ENCODE measurements at places on chromosomes 16 and 17.

GRCh38 chr16:51111759-51112158 lies 39.3 kb downstream of the SALL1 start:
- no peak for DNase-seq

- no peak for DNase-seq
Measured at GRCh38 chr17:80132906-80133625, 13.9 kb downstream of the EIF4A3 start.

- no peak for DNase-seq
Measured at GRCh38 chr17:14747603-14747950, 446.7 kb downstream of the HS3ST3B1 start.

- no peak for DNase-seq
Measured at GRCh38 chr16:81646561-81646960, 132.5 kb upstream of the PLCG2 start.

DNA sequence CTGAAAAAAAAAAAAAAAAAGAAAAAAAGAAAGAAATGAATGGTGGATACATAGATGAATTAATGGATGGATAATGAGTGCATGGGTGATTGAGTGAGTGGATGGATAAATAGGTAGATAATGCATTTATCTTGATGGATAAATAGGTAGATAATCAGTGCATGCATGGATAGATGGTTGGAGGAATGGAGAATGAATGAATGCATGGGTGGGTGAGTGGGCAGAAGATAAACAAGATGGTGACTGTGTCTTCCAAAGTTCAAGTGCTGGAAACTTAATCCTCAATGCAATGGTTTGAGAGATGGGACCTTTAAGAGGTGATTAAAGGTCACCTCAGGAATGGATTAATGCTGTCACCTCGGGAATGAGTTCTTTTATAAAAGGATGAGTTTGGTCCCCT lies 6.8 kb upstream of the RNF112 start:
- DNase-seq: no peak

DNA sequence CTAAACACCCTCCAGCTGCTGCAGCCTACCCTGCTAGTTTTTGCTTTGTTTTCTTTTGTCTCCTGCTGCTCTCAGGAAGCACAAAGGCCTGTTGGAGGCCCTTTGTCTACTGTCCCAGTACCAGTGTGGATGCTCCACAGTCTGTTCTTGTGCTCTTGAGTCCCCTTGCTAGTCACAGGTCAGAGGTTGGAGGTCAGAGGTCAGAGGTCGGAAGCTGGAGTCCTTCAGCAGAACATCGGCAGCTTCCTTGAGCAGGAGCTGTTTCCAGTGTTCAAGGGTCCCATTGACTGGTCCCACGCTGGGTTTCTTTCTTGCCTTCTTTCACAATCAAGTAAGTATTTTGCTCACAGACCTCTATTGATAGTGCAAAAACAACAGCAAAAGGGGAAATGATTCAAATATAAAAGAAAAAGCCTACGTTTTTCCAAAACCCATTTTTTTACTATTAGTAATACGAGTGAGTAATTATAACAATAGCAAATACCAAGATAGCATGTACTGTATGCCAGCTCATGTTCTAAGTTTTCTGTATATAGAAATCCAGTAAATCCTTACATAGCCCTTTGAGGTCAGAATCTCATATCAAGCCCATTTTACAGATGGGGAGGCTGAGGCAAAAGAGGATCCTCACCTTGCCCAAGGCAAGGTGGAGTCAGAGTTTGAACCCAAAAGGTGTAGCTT lies 10.9 kb upstream of the IL34 start:
- no peak for DNase-seq

GRCh38 chr17:11871773-11872172 lies 125.5 kb downstream of the ZNF18 start:
- no peak for DNase-seq

DNA sequence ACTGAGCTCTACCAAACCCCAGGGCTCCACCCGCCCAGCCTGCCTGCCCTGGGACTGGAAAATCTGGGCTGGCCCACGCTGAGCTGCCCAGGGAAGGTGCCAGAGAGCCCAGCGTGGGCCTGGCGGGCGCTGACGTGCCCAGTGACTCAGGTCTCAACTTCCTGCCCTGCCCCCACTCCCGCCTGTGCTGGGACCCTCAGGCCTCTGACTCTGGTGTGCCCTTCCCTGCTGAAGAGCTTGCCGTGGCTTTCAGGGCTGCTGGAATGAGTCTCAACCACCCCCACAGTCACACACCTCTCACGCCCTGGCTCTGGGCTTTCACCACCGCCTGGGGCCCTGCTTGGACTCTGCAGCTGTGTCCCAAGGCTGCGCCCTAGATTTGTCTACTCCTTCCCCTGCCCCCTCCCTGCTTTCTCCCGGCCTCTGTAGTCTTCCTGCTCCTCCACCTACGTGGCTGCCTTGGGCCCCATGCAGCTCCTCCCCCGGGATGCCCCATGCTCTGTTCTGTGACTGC lies 10.4 kb downstream of the LLGL1 start:
- no peak for DNase-seq

- DNase-seq: no peak
Measured at GRCh38 chr16:70715055-70715858, 29.4 kb upstream of the MTSS2 start.

DNA sequence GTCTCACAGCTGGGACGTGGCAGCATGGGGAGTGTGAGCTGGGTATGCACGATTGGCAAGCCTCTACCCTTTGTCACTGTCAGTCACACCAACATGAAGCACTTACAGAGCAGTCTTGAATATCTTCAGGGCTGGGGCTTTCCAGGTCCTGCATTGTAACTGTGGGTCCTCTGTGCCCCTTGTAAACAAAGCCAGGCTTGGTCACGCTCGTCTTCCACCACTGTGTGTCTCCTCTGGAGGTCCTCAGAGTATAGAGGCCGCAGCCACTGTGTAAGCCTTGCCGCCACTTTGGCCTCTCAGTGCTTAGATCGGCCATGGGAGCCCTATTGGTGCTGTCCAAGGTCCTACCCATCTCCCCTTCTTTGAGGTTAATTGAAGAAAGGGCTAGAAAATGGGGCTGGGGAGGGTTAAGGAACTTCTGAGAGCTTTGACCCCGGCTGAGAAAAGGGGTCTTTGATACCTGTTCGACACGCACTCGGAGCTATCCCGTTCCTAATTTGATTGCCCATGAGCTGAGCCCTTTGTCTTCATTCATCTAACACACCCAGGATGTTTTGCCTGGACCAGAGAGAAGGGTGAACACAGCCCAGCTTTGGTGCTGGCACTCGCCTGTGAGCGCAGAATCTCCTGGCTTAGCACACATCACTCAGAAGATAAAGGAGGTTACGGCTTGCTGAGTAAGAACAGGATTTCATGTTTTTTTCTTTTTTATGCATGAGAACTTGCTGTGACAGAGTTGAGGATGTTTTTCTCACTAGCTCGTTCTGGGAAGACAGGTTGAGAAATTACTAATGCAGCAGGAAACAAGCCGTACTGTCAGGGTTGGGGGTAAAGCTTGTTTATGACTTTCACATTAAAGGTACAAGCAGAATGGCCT lies 267.9 kb downstream of the CPPED1 start:
- peak; percentile 37 for DNase-seq

DNA sequence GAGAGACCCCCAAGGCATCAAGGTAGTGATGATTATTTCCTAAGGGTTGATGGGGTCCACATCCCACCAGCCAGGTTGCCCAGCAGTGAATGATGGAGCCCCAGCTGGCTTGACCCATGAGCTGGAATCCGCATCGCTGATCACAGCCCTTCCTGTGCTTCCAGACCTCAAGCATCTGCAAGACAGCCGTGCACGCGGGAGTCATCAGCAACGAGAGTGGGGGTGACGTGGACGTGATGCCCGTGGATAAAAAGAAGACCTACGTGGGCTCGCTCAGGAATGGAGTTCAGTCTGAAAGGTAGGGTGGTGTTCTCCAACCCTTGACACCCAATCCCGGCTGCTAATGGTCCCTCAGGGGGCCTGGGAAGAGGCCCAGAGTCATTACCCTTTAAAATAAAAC lies 69.3 kb downstream of the CRISPLD2 start:
- no peak for DNase-seq

DNA sequence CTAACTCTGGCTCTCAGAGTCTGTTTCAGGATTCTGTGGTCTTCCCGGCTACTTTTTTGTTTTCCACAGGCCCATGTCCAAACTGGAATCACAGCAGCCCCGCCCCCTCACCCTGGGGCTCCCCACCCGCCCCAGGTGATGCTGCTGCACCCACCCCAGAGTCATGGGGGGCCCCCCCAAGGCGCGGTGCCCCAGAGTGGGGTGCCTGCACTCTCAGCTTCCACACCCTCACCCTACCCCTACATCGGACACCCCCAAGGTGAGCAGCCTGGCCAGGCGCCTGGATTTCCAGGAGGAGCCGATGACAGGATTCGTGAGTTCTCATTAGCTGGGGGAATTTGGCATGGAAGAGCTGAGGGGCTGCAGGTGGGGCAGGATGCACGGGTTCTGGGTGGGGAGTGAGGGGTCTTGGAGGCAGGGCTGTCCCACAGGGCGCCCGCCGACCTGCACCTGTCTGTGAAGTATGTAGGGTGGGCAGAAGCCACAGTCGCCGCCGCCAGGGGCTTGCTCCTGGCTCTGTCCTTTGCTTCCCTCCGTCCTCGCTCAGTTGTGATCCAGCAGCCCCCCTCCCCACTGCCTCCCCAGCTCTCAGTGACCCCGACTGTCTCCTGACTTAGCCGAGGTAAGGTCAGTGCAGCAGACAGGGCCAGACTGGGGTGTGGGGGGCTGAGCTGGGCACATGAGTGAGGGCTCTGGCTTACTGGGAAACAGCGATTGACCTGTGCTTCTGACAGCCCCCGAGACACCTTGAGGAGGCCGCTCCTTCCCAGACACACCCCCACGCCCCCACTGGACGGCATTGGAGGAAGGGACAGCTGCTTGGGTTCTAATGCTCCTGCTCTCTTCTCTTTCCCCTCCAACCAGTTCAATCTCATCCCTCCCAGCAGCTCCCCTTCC lies 10.0 kb downstream of the TUFM start:
- no peak for DNase-seq

- DNase-seq: no peak
Measured at GRCh38 chr17:80785477-80786178, 206.0 kb upstream of the CHMP6 start.

DNA sequence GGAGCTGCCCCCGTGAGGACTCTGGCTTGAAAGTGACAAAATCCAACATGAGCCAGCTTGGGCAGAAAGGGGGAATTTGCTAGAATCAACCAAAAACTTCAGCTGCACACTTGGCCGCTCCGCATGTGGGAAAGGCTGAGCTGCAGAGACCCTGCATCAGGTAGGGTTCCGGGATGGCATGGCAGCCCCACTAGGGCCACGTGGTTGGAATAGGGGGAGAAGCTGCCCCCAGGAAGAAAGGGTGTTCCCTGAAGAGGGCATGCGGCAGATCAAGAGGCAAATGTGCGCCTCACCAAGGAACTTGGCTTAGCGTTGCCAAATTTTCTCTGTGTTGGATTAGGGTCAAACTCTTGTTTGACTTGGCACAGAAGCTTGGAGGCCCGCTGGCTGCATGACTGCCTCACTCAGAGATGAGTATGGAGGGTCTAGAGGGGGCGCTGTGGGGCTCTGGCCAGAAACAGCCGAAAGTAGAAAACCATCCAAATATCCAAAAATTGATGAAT lies 29.2 kb upstream of the WFIKKN2 start:
- no peak for DNase-seq

- DNase-seq: no peak
Measured at GRCh38 chr16:66224626-66225025, 141.9 kb upstream of the CDH5 start.

GRCh38 chr17:35612924-35613521 lies 25.9 kb downstream of the AP2B1 start:
- DNase-seq: no peak

GRCh38 chr16:17921357-17921978 lies 415.1 kb downstream of the NPIPA8 start:
- DNase-seq: peak; percentile 32

GRCh38 chr17:77873500-77874302 lies 84.8 kb upstream of the TNRC6C start:
- no peak for DNase-seq

DNA sequence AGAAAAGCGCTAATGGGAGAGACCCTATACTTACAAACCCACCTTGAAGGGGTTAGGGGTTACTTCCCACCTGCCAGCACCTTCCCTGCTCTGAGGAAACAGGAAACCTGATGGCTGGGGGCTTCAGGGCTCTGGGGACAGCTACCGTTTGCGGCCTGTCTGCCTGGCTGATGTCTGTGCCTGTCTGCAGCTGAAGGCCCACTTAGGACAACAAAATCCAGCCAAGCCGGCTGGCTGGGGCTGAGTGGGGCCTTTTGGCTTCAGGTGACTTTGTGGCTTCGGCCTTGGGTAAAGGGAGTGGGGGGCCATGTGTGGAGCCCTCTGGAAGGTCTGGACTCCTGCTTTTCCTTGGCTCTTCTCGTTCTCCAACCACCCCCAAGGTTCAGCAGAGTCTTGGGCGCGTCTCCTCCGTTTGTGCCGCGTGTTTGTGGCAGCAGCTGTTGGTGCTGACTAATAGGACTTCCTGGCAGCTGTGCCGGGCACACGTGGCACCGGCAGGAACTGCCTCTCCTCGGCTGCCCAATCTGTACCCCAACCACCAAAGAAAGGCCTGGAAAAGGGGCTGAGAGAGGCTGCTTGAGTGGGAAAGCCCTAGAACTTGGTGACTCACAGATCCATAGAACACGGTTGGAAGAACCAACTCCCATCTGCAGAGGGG lies 186.7 kb downstream of the MSI2 start:
- DNase-seq: peak; percentile 55

DNA sequence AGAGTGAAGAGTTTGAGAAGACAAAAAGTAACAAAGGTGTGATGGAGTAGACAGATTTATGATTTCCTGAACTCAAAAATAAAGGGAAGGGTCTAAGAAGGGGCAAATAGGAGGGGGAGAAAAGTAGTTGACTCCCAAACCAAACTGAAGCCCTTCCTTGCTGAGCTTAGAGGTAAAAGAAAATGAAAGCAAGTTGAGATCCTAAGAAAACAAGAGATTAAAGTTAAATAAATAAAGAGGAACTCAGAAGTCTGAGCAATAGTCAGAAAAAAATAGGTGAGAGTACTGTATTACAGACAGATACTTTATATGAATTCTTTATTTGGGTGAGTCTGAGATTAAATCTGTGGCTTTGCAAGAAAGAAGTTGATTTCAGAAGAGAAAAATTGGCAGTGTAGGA lies 3.3 kb upstream of the PSMD12 start:
- no peak for DNase-seq

DNA sequence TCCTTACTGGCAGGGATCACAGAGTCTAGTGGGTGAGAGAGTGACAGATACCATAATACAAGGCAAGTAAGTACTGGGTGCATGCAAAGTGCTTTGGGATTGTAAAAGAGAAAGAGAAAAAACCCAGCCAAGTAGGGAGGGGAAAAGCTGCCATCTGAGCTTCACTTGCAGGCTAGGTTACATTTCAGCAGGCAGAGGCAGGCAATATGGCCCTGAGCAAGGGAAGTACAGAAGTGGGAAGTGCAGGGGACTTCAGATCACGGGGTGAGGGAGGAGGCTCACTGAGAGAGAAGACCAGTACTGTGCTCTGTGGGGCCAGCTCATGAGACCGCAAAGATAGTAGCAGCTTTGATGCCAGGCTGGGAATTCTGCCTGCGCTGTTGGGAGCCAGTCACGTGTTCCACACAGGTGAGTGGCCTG lies 230.6 kb downstream of the MSI2 start:
- DNase-seq: no peak

GRCh38 chr17:30278032-30278431 lies 13.7 kb downstream of the BLMH start:
- DNase-seq: no peak
